ENCODE measurements at places on chromosomes 4 and X. TPM values are rescaled to one million over a fixed set of nuclear protein-coding genes. Genes with fewer than 3 reads are reported as not detected.

Gene ODAPH
- total RNA-seq: not detected

Gene DCHS2
- total RNA-seq: 1.2 TPM

Gene HTN3
- not detected for total RNA-seq

Gene FGF13
- 2.1 TPM for total RNA-seq

Gene CLDN22
- total RNA-seq: not detected

Gene GUF1
- total RNA-seq: 17.8 TPM

Gene TEX11
- total RNA-seq: 0.94 TPM

Gene GNRHR
- total RNA-seq: not detected

Gene MGAT4D
- not detected for total RNA-seq

Gene GPR50
- not detected for total RNA-seq

Gene NEXMIF
- 0.96 TPM for total RNA-seq

Gene FOXR2
- not detected for total RNA-seq

Gene NDNF
- total RNA-seq: 30.4 TPM

Measured in colonic mucosa (tissue), 4 donors.